CD4-positive, alpha-beta T cell (primary cell): ENCODE measurements at places on chromosomes 6 and 20. TPM values are rescaled to one million over a fixed set of nuclear protein-coding genes. Genes with fewer than 3 reads are reported as not detected.

DNA sequence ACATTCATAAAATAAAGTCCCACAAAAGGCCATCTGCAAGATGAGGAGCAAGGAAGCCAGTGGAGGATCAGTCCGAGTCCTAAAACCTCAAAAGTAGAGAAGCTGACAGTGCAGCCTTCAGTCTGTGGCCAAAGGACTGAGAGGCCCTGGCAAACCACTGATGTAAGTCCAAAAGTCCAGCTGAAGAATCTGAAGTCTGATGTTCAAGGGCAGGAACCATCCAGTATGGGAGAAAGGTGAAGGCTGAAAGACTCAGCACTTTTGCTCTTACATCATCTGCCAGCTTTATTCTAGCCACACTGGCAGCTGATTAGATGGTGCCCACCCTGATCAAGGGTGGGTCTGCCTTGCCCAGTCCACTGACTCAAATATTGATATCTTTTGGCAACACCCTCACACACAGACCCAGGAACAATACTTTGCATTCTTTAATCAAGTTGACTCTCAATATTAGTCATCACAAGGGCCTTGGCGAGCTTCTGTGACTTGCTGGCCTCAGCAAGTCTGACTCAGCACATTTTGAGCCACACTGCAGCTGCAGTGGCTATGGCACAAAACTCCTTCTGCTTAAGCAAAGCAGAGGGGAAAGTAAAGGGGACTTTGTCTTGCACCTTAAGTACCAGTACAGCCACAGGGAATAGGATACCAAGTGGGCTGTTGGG lies 1370.3 kb upstream of the CITED2 start:
- DNase-seq = no peak
- H3K36me3 ChIP-seq = no peaks in the 10 kb centered on the region
- H3K4me3 ChIP-seq = no peak overlapping the region
- H3K27me3 ChIP-seq = no peaks in the 10 kb centered on the region
- H3K4me1 ChIP-seq = no peaks in the 10 kb centered on the region

HLA-DOA gene
- 5.9 TPM for total RNA-seq

DNA sequence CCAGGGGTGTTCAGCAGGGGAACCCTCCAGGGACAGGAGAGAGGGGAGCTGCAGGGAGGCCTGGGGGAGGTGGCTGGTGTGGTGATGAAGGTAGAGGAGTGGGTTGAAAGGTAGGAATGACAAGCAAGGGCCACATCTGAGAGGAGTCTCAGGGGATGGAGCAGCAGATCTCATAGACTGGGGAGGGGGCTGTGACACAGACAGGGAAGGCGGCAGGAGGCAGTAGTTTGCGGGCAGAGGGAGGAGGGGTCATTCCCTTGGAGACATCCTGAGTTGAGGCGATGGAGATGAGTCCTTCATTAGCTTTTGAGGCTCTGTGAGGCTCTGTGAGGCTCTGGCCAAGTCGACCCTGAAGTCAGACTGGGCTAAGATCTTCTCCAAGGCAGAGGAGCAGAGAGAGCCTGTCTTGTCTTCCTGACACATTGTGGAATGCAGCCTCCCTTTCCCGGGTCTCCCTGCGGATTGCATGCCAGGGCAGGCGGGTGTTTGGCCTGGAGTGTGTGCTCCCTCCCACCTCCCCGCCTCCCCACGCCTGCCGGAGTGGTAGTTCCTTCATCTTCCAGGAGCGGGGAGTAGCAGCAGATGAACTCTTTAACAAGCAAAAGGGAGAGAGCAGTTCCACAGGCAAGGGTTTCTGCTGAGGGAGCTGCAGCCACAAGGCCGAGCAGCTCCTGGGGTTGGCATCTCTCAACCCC lies 34.3 kb upstream of the MLN start:
- H3K4me3 ChIP-seq = no peak overlapping the region
- no peaks in the 10 kb centered on the region for H3K27me3 ChIP-seq
- H3K4me1 ChIP-seq = peaks cover 15% of the 10 kb centered on the region
- no peak for DNase-seq
- no peaks in the 10 kb centered on the region for H3K36me3 ChIP-seq
- H3K27ac ChIP-seq = no peak overlapping the region

DNA sequence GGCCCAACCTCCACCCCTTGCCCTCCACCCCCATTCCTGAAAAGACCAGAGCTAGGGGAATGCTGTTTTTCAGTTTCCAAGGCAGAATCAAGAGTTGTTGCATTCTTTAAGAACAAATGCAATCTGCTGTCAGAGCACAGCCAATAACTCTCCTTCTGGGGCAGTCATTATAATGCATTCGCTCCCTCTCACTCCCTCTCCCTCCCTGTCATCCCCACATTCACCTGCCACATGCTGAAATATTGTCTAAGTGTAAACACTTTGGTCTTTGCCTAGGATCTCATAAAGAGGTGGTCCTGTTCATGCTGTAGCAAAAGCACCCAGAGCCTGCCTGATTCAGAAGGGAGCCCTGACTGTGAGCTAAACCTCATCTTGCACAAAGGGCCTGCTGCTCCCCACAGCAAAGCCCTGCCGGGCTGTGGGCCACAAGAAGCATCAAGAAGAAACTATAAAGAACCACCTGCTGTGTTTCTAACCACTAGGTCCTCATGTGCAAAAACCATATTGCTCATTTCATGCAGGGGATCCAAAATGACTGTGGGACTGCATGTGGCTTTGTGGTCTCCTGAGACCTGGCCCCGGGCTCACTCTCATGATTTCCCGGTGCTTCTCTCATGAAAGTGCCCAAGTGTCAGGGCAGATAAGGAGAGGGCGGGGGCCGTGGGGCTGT lies 85.6 kb downstream of the GPR6 start:
- H3K4me1 ChIP-seq = no peaks in the 10 kb centered on the region
- peaks cover 22% of the 10 kb centered on the region for H3K27me3 ChIP-seq
- DNase-seq = no peak
- no peak overlapping the region for H3K4me3 ChIP-seq
- H3K27ac ChIP-seq = no peak overlapping the region

MROH8 gene
- total RNA-seq = 1.2 TPM
